ENCODE measurements at places on chromosomes 4 and X. TPM values are rescaled to one million over a fixed set of nuclear protein-coding genes. Genes with fewer than 3 reads are reported as not detected.

- DNase-seq = no peak
These were observed 522.8 kb downstream of the GLUD2 start for GRCh38 chrX:121570072-121570841.

The PDCL2 gene
- not detected for polyA plus RNA-seq

The CNKSR2 gene
- 14.1 TPM for polyA plus RNA-seq

GRCh38 chr4:86512631-86513030 is 81.5 kb upstream of the PTPN13 start:
- no peak for DNase-seq

The MAPK10 gene
- 93.5 TPM for polyA plus RNA-seq

GRCh38 chr4:73729534-73730165 is 10.7 kb upstream of the CXCL8 start:
- peak; percentile 35 for DNase-seq

DNA sequence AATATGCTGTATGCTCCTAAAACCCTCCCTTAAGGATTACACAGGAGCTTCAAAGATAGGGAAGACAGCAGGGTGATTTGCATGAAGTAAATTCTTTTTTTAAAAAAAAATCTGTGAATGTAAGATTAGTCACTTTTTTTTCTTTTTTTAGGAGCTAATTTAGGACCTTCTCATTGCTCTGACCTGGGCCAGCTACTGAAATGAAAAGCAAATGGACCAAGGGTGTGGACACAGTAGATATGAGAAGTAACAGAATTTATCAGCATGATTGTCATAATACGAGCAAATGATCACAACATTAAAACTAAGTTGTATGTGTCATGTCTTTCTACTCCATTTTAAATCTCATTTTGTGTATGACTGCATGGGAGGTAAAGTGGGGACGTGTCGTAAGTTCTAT is 6.6 kb upstream of the FGF5 start:
- DNase-seq = no peak

DNA sequence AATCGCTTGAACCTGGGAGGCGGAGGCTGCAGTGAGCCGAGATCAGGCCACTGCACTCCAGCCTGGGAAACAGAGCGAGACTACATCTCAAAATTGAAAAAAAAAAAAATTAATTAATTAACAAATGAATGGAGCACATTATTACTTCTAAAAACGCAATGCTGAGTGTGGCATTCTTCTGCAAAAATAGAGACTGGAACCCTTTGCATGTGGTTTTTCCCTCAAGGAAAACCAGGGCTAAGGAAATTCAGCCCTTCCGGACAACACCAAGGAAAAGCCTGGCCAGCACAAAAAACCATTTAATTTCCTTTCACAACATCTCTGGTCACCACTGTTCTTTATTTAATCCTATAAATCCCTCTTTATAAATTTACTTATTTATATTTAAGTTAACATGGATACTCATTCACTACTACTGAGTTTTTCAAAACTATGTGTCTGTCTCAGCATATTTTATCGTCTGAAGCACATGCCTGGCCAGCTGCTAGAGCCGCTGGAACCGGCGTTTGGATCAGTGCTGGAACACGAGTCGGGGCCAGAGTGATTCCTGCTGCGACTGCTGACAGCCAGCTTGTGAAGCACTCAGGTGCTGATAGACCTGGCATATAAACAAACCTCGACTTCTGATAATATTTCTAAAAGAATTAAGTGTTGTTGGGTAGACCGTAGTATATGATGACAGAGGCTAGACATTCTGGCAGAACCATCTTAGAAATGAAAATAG is 84.5 kb upstream of the WWC2 start:
- no peak for DNase-seq

DNA sequence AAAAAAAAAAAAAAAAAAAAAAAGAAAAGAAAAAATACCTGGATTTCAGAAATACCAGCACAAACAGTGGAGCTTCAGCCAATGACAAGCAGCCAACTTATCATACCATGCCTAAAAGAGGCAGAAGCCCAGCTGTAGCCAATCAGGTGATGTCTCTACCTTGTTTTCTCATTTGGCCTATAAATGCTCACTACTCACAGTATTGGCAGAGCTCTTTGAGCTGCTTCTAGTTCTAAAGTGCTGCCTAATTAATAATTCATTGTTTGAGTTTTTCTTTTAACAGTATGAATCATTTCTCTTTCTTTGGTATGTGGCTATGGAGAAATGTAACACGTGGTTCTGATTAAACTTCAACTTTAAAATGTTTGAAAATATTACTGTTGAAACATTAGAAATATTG is 188.8 kb upstream of the TECRL start:
- no peak for DNase-seq

- DNase-seq = no peak
These were observed 293.7 kb downstream of the PCDH18 start for GRCh38 chr4:137238456-137239162.

DNA sequence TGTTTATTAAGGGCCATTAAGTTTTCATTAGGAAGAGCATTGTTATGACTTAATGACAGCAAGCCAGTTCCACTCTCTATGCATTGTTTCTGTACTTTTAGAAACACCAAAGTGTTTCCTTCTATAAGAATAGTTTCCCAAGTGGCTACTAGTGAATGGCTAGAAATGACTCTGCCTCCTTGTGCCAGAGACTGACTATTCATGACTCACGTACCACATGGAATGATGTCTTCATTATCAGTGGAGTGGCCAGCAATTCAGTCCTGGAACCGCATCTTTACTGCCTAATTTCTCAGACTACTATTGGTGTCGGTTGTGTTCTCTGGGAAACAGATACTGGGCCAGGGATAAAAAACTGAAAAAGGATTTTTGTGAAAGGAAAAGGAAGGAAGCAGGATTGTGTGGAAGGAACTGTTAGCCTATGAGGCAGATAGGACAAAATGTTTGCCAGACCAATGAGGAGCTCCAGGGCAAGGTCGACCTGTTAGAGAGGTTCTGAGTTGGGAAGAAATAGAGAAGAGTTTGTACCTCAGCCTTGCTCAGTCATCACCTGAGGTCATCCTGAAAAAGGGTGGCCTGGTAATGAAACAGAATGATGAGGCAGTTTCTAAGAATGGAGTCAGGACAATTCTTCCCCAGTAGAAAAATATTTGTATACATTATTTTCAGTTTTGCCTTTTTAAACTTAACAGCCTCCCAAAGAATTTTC is 218.6 kb downstream of the SPCS3 start:
- DNase-seq = no peak

The PASD1 gene
- polyA plus RNA-seq = not detected

The VEGFC gene
- polyA plus RNA-seq = 4.7 TPM

DNA sequence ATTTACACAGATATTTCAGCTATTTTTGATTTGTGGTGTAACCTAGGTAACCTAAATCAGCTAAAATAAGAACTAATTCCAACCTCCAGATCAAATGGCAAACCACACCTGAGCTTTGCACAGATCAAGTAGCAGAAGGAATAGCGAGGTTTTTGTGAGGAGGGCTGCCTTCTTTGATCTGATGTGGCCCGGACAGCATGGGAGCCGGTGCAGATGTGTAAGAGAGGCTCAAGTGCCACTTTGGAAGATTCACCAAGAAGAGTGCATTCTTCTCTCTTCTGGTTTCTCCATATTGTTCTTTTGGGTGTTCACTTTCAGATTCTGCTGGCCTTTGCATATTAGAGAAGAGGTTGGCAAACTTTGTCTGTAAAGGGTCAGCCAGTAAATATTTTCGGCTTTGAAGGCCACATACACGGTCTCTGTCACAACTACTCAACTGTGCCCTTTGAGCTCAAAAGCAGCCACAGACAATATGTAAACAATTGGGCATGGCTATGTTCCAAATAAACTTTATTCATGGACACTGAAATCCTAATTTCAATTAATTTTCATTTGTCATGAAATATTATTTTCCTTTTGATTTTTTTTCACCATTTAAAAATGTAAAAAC is 78.9 kb upstream of the FAM9C start:
- DNase-seq = no peak

DNA sequence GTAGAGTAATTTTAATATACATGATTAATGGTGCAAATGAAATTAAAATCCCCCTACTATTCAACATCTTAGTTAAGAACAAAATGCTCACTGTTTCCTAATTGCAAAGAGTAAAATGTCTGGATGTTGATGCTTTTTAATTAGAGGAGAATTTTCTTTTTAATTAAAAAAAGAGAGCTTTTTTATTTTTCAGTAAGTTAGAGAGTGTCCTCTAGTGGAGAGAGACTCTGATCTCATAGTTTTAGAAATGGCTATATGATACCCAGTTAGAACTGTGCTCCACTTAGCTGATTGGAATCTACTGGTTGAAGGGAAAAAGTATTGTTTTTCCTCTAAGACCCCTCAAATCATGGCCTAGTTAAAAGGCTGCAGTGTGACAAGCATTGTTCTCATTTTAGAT is 312.0 kb upstream of the MAGEB2 start:
- no peak for DNase-seq

GRCh38 chrX:120736989-120737388 is 107.1 kb upstream of the C1GALT1C1 start:
- DNase-seq = no peak

DNA sequence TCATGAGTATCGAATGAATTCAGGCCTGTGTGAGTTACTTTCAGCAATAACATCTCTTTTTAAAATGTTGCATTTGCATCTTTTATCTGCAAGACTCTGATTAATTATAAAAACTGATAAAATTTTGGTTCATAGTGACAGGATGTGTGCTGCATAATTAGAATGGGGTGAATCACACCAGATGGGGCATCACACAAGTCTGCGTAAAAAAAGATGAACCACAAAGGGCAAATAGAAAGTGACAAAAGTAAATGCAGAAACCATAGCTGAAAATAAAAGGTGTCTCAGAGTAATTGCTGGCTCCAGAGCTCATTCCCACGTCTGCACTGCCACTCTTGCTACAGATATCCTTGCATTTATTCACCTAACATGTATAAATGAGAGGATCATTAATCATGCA is 131.1 kb downstream of the HS3ST1 start:
- no peak for DNase-seq
